ENCODE measurements at places on chromosomes 12 and 14.

DNA sequence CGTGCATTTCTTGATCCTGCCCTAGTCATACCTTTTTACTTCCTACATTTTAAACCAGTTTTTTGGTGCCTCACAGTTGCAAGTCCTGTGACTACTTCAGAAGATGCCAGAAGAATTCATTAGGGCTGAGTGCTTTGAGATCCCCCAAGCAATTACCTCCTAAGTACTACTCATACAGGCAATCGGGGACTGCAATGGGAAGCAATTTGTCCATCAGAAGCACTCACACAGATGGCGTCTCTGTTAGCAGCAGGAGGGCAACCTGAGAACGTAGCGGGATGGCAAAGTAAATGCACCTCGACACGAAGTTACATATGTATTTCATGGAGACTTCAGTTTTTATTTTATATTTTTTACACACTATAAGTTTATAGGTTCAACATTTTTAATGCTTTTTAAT is 188.3 kb downstream of the CAPZA3 start:
- no peak for DNase-seq

GRCh38 chr12:56863789-56864188 is 70.4 kb downstream of the SDR9C7 start:
- DNase-seq, result no peak

DNA sequence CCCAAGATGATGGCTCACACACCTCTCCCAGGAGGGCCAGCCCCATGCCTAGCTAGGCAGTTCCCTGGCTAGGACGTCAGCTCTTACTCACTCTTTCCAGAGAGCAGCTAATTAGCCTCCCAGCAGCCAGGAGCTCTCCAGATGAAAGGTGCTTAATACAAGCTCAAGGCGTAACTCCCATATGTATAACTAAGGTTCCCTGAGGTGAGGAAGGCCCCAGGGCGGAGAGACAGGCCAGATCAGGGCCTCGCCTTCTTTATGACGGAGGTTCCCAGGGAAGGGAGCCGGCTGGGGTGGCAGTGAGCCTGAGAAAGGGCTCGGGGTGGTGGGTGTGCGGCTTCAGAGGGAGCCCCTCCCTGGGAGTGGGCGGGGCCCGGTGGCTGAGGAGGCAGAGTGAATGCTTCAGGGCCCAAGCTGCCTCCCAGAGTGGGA is 26.4 kb upstream of the ZFP36L1 start:
- DNase-seq, result no peak

DNA sequence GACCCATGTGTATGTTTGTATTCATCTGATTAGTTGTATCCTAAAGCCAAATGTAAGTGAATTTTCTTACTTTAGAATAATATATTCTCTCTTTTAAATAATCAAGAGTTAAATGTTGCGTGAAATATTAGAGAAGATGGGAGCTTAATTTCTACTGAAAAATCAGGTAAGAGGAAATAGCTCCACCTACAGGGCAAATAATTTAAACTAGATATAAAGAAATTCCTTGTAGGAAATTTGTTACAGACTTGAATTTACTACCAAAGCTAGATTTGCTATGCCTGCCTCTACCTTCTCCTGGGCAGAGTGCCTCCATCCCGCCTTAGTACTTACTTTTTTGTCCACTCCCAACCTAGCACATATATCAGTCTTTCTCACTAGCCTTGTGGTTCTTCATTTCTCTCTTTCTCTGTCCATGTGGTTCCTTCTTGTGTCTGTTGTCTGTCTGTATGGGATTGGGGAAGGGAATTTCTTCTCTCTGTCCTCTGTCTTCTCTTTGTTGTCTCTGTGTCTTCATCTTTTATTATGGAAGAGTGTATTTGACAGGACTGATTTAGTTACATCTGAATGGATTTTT is 44.7 kb downstream of the PALS1 start:
- DNase-seq, result peak; percentile 5

- no peak for DNase-seq
Measured at GRCh38 chr14:100709289-100710284, 17.1 kb upstream of the DLK1 start.

DNA sequence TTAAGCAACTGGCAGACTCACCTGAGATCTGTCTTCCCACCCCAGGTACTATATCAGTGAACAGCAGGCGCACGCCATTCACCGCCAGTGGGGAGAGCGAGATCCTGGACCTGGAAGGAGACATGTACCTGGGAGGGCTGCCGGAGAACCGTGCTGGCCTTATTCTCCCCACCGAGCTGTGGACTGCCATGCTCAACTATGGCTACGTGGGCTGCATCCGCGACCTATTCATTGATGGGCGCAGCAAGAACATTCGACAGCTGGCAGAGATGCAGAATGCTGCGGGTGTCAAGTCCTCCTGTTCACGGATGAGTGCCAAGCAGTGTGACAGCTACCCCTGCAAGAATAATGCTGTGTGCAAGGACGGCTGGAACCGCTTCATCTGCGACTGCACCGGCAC is 544.5 kb downstream of the NRXN3 start:
- no peak for DNase-seq

- no peak for DNase-seq
Measured at GRCh38 chr12:108804271-108804953, 53.0 kb downstream of the SSH1 start.

DNA sequence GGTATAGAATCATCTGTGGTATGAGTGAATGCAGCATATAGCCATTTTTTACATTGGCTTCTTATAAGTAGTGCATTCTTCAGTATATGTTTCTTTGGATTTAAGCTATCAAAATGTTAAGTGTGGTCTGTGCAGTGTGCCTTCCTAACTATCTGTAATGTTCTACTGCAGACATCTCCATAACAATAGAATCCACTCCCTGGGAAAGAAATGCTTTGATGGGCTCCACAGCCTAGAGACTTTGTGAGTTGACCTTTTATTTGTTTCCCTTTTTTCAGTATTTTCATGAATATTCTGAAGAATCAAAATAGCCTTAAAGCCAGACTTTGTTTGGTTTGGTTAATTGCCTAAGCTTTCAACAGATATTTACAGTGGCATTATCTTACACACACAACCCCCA is 107.2 kb downstream of the ZFC3H1 start:
- no peak for DNase-seq

DNA sequence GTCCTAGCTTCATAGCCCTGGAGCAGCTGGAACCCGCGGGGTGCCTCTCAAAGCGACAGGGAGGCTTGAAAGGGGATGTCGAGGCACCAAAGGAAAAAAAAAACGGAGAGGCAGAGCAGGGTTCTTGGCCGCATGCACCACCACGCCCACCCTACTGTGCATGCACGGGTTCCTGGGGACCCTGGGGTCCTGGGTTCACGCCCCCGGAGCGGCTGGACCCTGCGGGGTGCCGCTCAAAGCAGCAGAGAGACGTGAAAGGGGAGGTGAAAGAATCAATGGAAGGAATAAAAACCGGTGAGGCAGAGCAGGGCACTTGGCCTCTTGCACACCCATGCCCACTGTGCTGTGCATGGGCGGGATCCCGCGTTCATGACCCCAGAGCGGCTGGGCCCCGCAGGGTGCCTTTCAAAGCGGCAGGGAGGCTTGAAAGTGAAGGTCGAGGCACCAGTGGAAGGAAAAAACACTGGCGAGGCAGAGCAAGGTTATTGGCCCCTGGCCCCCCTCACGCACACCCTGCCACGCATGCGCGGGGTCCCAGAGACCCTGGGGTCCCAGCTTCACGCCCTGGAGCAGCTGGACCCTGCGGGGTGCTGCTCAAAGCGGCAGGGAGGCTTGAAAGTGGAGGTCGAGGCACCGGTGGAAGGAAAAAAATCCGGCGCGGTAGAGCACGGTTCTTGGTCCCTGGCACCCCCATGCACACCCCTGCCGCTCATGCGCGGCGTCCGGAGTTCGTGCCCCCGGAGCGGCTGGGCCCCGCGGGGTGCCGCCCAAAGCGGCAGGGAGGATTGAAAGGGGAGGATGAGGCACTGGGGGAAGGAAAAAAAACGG is 318.5 kb downstream of the ALG10 start:
- DNase-seq, result no peak

All from MV-4-11 (cell line).